ENCODE measurements at places on chromosomes 16 and 17. TPM values are rescaled to one million over a fixed set of nuclear protein-coding genes. Genes with fewer than 3 reads are reported as not detected.
A peak's percentile ranks its signal among the peaks of the same experiment; 100 is the strongest.

GRCh38 chr17:82300707-82301270, 16.6 kb downstream of the CD7 start:
- DNase-seq: peak; percentile 76

GRCh38 chr17:76710863-76711611, at the start of gene MXRA7:
MXRA7 (minus strand) TSS chr17:76710965; CDS start chr17:76710946, 19 bp downstream.
- peak; percentile 77 for DNase-seq

GRCh38 chr17:7579001-7579833, at the start of gene CD68:
CD68 (plus strand) TSS chr17:7579638; CDS start chr17:7579678, 40 bp downstream.
- peak; percentile 74 for DNase-seq

DNA sequence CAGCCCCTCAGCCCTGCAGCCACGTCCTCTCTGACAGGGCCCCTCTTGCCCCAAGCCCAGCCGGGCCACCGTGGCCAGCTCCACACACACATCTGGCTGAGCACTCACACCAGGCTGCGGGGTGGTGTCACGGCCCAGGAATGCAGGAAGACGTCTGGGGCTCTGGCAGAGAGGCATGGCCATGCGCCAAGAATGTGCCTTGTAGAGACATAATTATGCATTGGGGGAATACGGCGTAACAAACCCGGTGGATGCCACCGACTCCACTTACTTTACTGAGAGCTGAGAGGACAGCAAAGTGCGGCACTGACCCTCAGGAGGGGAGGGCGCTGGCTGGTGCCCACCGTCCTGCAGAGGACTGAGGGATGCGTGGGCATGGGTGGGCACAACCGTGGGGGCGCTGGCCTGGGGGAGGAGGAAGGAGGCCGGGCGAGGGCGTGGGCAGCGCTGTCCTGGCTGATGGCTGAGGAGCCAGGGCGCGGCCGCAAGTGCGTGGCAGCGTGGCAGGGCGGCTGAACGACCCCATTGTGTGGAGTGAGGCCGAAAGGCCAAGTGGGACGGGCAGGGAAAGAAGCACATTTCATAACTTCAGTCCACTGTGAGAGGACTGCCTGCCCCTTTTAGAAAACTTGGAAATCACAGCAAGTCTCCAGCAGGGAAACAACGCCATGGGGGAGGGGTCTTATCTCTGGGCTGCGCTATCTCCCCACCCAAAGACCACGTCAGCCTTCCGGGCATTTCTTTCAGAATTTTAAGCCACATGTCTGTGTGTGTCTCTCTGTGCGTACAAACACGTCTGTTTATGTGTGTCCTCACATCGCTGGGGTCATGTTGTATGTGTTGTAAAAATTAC, 30.6 kb downstream of the METRNL start:
- DNase-seq: no peak

Gene SLC5A10
- not detected for total RNA-seq

Gene ABCA8
- not detected for total RNA-seq

Gene SPNS3
- 44.9 TPM for total RNA-seq

Gene EXOC3L1
- not detected for total RNA-seq

Gene TEX19
- not detected for total RNA-seq

Data from activated T-cell treated with anti-CD3 and anti-CD28 coated beads, Interleukin-2, amount 50 U/mL, for 72 hours (primary cell).